ENCODE measurements at places on chromosomes 13 and 19.

DNA sequence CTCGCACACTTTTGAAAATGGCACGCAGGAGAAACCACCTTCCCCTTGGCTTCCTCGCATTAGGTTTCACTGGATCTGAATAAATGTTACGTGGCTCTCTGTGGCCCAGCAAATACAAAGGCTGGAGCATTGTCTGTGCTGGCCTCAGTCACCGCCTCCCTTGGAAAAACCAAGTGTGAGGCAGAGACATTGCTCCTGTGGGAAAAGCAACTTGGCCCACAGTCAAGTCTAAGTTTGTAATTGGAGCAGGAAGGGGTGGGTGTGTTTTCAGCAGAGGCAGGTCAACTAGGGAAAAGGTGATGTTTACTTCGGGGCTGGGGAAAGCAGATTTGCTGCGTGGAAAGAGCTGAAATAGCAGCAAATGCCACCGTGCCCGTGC, 101.6 kb downstream of the IRS2 start:
- ATAC-seq = peak; percentile 46

- ATAC-seq = no peak
Observed at GRCh38 chr19:40237791-40238190, 11.3 kb upstream of the CCNP start.

- ATAC-seq = no peak
Observed at GRCh38 chr13:50320271-50320862, 305.1 kb downstream of the KCNRG start.

- ATAC-seq = no peak
Observed at GRCh38 chr13:81393721-81394120, 1052.8 kb upstream of the SPRY2 start.

Measured in gastroesophageal sphincter (tissue), 4 donors.